Fibroblast of skin of right biceps (primary cell): ENCODE measurements at places on chromosomes 2 and 18.
A peak's percentile ranks its signal among the peaks of the same experiment; 100 is the strongest.

DNA sequence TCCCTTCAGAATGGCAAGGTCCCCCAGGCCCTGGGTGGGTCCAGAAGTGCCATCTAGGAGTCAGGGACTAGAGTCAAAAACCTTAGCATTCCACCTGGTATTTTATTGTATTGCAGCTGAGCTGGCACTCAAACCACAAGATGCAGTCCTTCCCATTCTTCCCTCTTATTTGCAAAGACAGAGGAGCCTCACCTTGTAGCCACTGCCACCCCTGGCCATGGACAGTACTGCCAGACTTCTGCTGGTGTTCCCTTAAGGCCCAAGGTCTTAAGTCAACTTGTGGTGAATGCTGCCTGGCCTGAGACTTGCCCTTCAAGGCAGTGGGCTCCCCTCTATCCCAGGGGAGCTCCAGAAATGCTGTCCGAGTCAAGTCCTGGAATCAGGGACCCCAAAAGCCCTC, 6.9 kb downstream of the UGT1A10 start:
- no peak for DNase-seq

DNA sequence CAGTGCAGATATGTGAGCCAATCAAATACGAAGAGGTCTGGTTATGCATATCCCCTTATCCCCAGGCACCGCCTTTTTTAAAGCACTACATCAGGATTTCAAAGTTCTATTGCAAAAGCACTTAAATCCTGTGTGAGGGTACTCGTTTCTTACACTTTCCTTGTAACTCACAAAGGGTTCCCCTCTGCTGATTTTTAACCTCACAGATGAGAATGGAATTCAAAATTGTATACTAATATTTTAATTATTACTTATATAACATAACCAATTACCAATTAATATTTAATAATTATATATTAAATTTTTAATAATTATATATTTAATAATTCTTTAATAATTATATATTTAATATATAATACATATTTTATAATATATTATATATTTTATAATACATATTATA, 126.2 kb upstream of the MAPRE2 start:
- no peak for DNase-seq

GRCh38 chr18:72107647-72108383, 436.3 kb downstream of the CBLN2 start:
- DNase-seq: peak; percentile 69

DNA sequence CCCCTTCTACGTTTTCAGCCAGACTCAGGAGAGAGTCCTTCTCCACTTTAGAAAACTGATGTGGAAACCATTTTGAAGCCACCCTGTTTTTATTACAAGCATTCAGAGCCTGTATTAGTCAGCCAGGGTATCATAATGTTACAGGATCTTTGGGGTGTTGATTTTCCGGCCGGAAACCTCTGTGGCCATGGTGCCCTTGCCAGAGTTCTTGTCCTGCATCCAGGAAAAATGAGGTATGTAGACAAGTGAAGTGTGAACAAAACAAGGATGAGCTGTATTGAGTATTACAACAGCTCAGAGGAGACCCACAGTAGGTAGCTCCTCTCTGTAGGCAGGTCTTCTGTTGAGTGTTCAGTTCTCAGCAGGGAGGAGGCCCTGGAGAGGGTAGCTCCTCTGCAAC, 241.0 kb upstream of the COPS8 start:
- DNase-seq: no peak

DNA sequence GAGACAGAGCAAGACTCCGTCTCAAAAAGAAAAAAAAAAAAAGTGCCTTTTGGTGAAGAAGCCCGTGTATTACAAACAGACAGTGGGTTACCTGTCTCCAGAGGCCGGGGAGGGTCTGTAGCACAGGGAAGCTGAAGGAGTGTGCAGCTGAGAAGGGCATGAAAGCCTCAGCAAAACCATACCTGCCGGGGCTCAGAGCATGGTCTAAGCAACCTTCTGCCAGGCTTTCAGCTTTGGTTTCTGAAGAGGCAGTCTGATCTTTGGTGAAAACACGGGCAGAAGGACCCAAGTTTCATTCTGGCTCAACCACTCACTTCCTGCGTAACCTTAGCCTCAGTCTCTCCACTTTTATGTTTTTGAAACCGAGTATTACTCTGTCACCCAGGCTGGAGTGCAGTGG, 21.5 kb downstream of the SH2D6 start:
- no peak for DNase-seq

DNA sequence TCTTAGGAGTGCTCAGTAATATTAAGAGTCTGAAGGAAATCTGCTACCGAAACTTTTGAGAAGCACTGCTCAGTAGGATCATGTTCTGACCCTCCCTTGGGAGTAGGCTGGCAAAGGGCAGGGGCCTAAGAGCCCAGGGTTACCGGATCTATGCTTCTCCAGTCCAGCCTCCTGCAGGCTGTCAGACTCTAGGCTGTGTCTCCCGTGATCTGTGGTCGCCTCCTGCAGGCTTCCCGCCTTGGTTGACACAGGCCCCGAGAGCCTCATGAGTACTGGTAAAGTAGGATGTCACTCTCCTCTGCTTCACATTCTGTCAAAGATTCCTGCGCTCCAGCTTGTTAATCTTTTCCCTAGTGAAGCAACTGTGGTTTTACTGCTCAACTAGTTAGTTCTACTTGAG, 647.8 kb upstream of the RAB6C start:
- no peak for DNase-seq

DNA sequence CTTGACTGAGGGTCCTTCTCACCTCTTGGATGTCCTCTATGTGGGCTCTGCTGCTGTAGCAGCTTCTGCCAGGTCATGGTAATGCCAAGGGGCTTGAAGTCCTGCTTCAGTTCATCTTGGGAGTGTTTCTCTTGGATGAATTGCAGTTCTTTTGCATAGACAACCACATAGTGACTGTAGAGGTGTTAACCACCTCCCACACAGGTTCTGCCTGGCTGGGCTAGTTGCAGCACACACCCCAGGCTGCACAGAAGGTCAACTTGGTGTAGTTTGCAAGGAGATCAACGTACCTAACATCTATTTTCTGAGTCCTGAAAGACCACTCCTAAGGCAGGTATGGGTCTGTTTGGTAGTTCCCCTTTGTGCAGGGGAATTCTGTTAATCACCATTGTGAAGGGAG, 108.1 kb downstream of the ADCYAP1 start:
- DNase-seq: no peak

GRCh38 chr2:229980431-229981184, 58.3 kb downstream of the FBXO36 start:
- DNase-seq: peak; percentile 31

- DNase-seq: no peak
Observed at GRCh38 chr2:10922307-10923007, 10.7 kb downstream of the KCNF1 start.

DNA sequence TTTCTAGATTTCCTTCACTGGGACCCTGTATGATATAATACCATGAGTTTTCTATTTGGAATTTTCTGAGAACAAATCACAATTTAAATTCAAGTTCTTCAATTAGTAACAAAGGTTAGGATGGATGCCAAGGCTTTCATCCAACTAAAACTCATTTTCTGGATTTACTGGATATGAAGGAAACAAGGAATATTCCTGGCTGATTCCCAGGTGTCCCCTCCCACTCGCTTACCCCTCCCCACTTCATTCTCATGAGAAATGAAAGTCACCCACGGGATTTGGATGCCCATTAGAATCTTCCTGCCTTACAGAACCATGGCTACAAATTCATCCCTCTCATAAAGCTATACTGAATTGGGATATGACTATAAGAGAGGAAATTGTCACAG, 40.0 kb downstream of the RNU4ATAC start:
- DNase-seq: no peak

- DNase-seq: no peak
Observed at GRCh38 chr2:179211355-179211754, 53.3 kb downstream of the SESTD1 start.

GRCh38 chr18:55500316-55501086, 87.5 kb downstream of the TCF4 start:
- DNase-seq: peak; percentile 96

GRCh38 chr18:10035281-10035991, 121.6 kb downstream of the VAPA start:
- DNase-seq: peak; percentile 49
